ENCODE measurements at places on chromosomes 7 and 10.

DNA sequence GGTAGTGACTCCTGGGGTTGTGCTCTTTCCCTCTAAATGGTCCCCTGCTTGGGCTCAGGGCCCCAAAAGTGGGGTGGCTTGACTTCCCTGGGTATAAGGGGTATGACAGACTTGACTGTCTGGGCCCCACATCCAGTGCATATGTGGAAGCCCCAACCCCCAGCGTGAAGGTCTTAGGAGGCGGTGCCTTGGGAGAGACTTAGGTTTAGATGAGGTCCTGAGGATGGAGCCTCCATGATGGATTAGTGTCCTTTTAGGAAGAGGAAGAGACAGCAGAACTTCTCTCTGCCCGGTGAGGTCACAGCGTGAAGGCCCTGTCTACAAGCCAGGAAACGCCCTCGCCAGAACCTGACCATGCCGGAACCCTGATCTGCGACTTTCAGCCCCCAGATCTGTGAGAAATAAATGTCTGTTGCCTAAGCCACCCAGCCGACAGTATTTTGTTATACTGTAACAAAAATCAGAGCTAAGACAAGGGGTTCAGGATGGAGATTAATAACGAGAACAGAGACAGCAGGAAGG lies 23.8 kb downstream of the PODXL start:
- H3K4me1 ChIP-seq: no peaks in the 10 kb centered on the region
- H3K27me3 ChIP-seq: no peaks in the 10 kb centered on the region
- H3K27ac ChIP-seq: peak overlapping the region; percentile 34
- H3K4me3 ChIP-seq: no peak overlapping the region

DNA sequence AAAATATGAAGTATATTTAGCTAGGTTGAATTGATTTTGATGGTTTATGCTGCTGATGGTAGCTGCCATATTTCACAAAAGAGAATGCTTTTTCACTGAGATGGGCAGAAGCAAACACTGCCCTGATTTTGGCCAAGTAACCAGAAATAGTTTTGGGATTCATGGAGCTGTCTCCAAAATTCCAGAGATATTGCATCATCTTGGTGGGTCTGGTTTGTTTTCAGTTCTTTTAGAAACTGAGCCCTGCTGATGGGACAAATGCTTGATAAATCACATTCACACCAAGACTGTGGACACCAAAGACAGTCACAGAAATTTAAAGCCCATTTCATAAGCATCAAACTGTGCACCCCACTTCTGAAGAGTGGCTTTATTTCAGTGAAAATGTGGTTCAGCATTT lies 140.5 kb downstream of the BICC1 start:
- H3K36me3 ChIP-seq: no peaks in the 10 kb centered on the region
- H3K4me1 ChIP-seq: no peaks in the 10 kb centered on the region
- no peak for DNase-seq
- no peak overlapping the region for H3K4me3 ChIP-seq
- no peak overlapping the region for H3K27ac ChIP-seq

GRCh38 chr10:96500519-96500918 lies 13.2 kb downstream of the TLL2 start:
- DNase-seq: no peak
- H3K27me3 ChIP-seq: peaks cover 19% of the 10 kb centered on the region
- no peak overlapping the region for H3K4me3 ChIP-seq
- H3K4me1 ChIP-seq: no peaks in the 10 kb centered on the region
- H3K36me3 ChIP-seq: no peaks in the 10 kb centered on the region

GRCh38 chr10:45147000-45147399 lies 146.3 kb downstream of the ZNF22 start:
- H3K27me3 ChIP-seq: peaks cover 5% of the 10 kb centered on the region
- H3K4me1 ChIP-seq: no peaks in the 10 kb centered on the region
- no peaks in the 10 kb centered on the region for H3K36me3 ChIP-seq
- no peak overlapping the region for H3K4me3 ChIP-seq
- DNase-seq: no peak

DNA sequence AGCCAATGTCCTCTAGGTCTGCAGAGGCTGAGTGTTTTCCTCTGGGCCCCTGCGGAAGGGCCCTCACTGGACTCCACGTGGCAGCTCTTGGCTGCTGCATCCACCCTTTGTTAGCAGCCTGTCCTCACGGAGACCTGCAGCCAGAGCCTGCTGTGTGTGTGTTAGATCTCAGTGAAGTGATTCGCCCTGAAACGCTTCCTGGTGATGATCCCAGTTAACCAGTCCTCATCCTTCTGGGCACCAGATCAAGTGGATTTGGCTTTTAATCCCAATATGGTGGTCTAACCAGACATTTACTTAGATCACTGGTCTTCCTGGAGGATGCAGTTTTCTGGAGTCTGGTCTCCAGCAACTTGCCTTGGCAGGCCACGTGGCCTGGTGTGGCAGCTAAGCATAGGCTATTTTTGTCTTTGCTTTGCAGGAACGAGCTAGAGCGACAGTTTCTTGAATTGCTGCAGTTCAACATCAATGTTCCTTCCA lies 39.5 kb upstream of the GJD4 start:
- H3K4me1 ChIP-seq: no peaks in the 10 kb centered on the region
- no peak overlapping the region for H3K4me3 ChIP-seq
- H3K27ac ChIP-seq: no peak overlapping the region
- no peaks in the 10 kb centered on the region for H3K27me3 ChIP-seq

GRCh38 chr10:282294-283139 lies 147.3 kb downstream of the ZMYND11 start:
- no peak for DNase-seq
- H3K36me3 ChIP-seq: no peaks in the 10 kb centered on the region
- H3K27me3 ChIP-seq: no peaks in the 10 kb centered on the region
- H3K4me1 ChIP-seq: peaks cover 29% of the 10 kb centered on the region
- H3K27ac ChIP-seq: no peak overlapping the region

DNA sequence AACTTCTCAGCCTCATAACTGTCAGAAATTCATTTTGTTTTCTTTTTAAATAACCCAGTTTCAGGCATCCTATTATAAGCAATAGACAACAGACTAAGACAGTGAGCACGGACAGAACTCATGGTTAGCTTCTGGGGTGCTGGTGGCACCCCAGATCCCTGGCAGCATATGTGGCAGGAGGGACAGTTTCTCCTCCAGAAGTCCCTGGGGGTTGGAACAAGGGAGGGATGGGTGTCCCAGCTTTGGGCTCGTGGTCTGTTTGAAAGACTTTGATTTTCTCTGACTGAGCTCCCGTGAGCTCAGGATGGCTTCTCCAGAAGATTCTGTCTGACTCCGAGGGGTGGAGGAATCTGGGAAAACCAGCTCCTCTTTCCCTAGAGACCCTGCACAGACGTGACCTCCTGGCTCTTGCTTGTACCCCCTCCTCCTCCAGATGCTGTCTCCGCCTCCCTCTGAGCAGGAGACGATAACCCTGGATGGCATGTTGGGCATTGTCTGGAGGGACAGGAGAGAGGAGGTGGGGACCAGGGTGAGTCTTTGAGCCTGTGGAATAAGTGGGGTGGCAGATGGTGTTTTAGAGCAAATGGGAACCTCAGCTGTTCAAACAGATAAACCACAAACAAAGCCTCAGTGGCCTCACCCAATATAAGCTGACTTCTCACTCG lies 421.1 kb downstream of the GLRX3 start:
- H3K4me1 ChIP-seq: no peaks in the 10 kb centered on the region
- H3K36me3 ChIP-seq: no peaks in the 10 kb centered on the region
- H3K27ac ChIP-seq: no peak overlapping the region
- DNase-seq: no peak
- no peak overlapping the region for H3K4me3 ChIP-seq
- no peaks in the 10 kb centered on the region for H3K27me3 ChIP-seq

All from activated T-helper 1 cell treated with anti-CD3 and anti-CD28 coated beads, Interleukin-12 subunit alpha, Interleukin-12 subunit beta, Interleukin-2, Interleukin-4 antibody, amounts not matched to agents 30 ng/mL and 10 ng/mL and 1 ng/mL, durations not matched to agents 14 hours and 24 hours and 36 hours (primary cell).